ENCODE measurements at places on chromosomes 6 and 20.
A peak's percentile ranks its signal among the peaks of the same experiment; 100 is the strongest.

DNA sequence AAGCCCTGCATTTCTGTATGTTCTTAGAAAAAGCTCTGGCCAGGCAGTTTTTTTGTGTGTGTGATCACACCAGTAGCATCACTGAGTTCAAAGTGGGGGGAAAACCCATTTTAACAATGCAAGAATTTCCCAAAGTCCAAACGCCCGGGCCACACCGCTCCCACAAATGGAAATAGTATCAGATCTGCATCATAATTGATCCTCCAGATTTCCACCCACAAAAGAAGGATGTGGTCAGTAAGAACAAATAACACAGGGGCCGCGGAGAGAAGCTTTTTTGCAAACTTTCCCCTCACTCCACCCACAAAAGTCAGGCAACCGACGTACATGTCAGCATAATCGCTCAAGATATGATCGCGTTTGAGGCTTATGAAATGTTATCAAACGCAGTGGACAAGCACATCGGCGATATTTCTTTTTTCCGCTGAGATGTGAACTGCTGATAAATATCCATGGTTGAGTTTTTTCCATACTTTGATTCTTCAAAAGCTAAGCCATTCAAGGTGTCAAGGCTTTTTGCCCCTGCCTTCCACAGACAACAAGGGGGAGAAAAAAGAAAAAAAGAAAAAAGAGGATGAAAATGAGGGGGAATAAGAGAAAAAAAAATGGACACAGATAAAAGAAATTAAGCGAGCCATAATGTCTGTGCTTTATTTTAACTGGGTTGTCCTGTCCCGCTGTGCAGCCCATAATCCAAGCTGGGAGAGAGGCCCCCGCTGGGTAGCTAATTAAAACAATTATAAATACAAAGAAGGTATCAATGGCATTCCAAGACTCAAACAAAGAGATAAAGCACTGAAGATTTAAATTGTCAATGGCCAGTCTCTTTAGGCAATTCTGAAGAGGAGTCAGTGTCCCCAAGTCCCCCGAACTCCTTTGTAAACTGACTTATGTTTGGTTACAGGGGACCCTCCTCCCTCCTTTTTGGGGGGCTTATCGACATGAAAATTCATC lies 143.5 kb downstream of the ZFP64 start:
- no peaks in the 10 kb centered on the region for H3K27me3 ChIP-seq
- peak overlapping the region; percentile 59 for H3K4me3 ChIP-seq
- peak; percentile 38 for DNase-seq
- peak overlapping the region; percentile 99 for H3K27ac ChIP-seq
- peaks cover 45% of the 10 kb centered on the region for H3K4me1 ChIP-seq
- no peaks in the 10 kb centered on the region for H3K36me3 ChIP-seq

DNA sequence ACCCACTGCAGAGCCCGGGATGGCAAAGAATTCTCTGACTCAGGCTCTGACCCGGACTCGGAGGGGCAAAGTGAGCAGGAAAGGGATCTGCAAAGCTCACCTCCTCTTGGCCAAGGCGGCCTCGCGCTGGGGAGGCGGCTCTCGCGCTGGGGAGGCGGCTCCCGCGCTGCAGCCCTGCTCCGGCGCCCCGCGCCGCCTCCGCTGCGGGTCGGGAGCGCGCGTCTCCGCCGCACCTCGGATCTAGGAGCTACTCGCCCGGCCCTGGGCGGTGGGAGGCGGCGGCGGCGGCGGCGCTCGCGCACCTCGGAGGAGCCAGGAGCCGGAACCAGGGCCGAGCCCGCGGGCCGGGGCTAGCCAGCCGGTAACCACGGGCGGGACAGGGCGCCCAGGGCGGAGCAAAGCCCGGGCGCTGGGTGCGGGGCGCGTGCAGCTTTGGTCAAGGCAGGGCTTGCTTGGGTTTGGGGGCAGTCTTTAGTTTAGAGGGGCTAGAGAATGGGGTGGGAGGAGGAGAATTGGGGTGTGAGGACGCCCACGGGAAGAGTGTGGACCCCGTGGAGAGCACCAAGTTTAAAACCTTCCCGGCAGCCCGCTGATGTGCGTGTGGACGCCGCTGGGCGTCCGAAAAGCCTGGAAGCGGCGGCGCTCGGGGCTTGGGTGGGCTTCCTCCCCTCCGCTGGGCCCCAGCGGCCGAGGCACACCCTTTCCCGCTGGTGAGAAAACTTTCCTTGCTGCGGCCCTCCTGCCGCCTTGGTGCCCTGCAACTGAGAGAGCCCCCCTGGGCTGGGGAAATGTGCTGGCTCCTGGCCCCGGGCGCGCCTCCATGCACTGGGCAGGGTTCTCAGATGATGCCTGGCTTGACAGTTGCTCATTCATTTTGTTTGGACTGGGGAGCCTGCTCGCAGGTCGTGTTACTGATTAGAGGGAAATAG lies at the start of gene MRAP2:
MRAP2 (plus strand) TSS at position 250 of the 929 bp plus-strand sequence. CDS start 21,547 bp downstream, outside the sequence.
- peaks cover 22% of the 10 kb centered on the region for H3K36me3 ChIP-seq
- H3K4me1 ChIP-seq = peaks cover 27% of the 10 kb centered on the region
- no peak within 1 kb of the TSS for H3K27ac ChIP-seq
- peaks cover 32% of the 10 kb centered on the region for H3K27me3 ChIP-seq

DNA sequence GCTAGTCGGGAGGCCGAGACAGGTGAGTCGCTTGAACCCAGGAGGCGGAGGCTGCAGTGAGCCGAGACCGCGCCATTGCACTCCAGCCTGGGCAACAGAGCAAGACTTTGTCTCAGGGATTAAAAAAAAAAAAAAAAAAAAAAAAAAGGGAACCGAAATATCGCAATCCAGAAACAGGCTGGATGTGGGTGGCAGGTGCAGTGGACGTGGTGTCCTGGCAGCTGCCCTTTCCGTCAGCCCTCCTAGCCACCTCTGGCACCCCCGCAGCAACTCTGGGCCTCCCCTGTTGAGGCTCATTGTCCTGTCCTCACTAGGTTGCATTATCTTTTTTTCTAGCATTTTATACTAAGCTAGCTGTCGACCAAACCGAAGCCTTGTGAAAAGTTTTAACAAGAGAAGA lies 113.5 kb downstream of the DTNBP1 start:
- H3K27ac ChIP-seq = peak overlapping the region; percentile 47
- H3K27me3 ChIP-seq = no peaks in the 10 kb centered on the region
- DNase-seq = no peak
- no peak overlapping the region for H3K4me3 ChIP-seq
- no peaks in the 10 kb centered on the region for H3K36me3 ChIP-seq
- peaks cover 68% of the 10 kb centered on the region for H3K4me1 ChIP-seq

DNA sequence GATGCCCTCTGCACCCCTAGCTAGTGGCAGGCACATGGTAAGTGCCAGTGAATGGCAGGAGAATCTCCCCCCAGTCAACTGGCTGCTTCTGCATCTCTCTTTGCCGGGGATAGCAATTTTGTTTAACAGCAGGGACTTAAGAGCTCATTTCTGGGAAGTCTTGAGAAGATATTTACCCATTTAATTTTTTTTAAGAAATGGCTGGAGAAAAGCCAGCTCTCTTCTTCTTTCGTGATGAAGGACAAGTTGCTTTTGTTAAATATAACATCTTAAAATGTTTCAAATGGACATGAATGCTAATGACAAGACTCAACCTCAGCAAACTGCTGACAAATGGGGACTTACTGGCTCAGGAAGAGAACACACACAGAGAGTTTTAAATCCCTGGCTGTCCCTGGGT lies 55.0 kb upstream of the IYD start:
- H3K4me1 ChIP-seq = no peaks in the 10 kb centered on the region
- peaks cover 5% of the 10 kb centered on the region for H3K36me3 ChIP-seq
- DNase-seq = no peak
- no peak overlapping the region for H3K27ac ChIP-seq
- peaks cover 3% of the 10 kb centered on the region for H3K27me3 ChIP-seq

DNA sequence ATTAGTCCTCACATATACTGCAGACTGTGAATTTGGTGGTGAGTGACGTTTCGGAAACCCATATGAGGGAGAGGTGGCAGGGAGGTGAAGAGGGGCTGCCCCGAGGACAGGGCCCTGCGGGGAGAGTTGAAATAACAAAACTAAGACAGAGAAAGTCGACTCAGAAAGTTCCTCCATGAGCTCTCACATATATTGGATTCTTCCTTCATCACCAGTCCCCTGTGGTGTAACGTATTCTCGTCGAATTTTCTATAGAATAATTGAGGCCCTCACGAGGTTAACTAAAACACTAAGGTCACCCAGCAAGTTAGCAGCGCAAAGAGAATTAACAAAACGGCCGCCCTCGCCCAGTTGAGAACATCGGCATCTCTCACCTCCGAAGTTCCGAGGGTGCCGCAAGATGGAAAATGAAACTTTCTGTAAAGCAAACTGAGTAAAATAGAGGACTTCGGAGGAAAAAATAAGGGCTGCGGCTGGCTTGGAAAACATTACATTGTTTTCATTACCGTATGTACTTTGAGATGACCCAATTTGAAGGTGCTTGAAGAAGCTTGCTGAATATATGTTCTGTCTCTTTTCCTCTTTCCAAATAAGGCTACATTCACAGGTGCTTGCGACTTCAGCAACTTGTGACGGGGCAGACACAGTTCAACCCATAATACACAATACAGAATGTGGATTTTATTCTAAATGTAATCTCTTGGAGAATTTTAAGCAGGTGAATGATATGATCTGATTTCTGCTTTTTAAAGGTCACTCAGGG lies 490.9 kb upstream of the JARID2 start:
- no peaks in the 10 kb centered on the region for H3K27me3 ChIP-seq
- no peak overlapping the region for H3K4me3 ChIP-seq
- peaks cover 11% of the 10 kb centered on the region for H3K4me1 ChIP-seq
- H3K36me3 ChIP-seq = 0 out of 2 replicates have a peak, but pooled peaks cover 2% of the 10 kb centered on the region
- H3K27ac ChIP-seq = no peak overlapping the region

DNA sequence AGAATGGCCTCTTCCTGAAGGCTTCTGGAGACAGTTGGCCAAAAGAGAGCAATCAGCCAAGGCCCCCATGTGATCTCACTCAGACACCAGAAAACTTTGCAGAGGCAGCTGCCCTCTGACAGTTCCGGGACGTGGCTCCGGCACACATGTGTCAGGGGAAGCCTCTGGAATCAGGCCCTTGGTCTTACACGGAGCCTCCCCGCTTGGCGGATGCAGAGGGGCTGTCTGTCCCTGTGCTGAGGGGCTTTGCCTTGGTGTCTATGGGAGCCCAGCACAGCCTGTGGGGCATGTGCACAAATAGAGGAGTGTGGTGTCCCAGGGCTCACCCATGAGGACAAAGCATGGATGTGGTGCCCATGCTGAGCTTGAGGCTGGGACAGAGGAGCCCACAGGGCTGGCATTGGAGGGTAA lies 13.8 kb downstream of the SIGLEC1 start:
- H3K27ac ChIP-seq = no peak overlapping the region
- no peak overlapping the region for H3K4me3 ChIP-seq
- H3K4me1 ChIP-seq = no peaks in the 10 kb centered on the region
- DNase-seq = no peak

- no peaks in the 10 kb centered on the region for H3K36me3 ChIP-seq
- H3K27me3 ChIP-seq = 0 out of 2 replicates have a peak, but pooled peaks cover 8% of the 10 kb centered on the region
- no peak overlapping the region for H3K27ac ChIP-seq
Observed at GRCh38 chr6:10030942-10031537, 383.8 kb downstream of the TFAP2A start.

DNA sequence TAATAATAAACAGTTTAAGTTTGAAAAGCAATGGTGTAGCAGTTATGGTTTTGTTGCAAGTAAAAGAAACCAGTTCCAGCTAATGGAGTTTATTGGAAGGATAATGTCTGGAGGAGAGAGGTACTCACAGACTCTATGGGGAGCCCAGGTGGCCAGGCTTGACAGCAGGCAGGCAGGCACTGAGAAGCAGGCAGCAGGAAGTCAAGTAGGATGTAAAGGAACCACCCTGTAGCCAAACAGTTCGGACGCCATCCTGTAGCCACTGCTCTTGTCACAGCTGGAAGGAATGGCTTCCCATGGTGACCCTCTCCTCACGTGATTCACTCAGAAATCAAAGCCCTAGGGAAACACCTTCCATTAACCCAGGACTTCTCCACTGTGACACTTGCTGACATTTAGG lies 96.7 kb upstream of the MC3R start:
- no peak overlapping the region for H3K4me3 ChIP-seq
- H3K27me3 ChIP-seq = peaks cover 12% of the 10 kb centered on the region
- peaks cover 38% of the 10 kb centered on the region for H3K36me3 ChIP-seq
- no peak overlapping the region for H3K27ac ChIP-seq
- no peaks in the 10 kb centered on the region for H3K4me1 ChIP-seq
- DNase-seq = no peak

GRCh38 chr6:37085198-37085597 lies 79.7 kb downstream of the FGD2 start:
- H3K4me3 ChIP-seq = no peak overlapping the region
- no peaks in the 10 kb centered on the region for H3K36me3 ChIP-seq
- no peaks in the 10 kb centered on the region for H3K27me3 ChIP-seq
- no peak for DNase-seq

DNA sequence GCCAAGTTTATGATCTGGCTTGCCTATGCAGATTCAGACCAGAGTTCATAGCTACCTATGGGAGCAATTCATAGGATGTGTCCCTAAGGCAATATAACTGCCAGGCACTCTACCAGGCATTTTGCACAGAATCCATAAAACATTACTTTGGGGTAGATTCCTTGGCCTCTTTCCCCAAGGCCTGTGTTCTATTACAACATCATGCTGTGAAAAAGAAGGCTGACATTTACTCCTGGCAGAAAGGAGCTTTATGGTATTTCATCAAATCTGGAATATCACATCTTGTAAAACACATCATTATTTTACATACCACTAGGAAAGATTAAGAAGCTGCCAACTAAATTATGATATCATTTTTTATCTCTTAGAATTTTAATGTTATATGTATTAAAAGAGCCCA lies 287.0 kb upstream of the MARCKS start:
- H3K4me1 ChIP-seq = peaks cover 19% of the 10 kb centered on the region
- H3K27ac ChIP-seq = no peak overlapping the region
- H3K4me3 ChIP-seq = no peak overlapping the region

DNA sequence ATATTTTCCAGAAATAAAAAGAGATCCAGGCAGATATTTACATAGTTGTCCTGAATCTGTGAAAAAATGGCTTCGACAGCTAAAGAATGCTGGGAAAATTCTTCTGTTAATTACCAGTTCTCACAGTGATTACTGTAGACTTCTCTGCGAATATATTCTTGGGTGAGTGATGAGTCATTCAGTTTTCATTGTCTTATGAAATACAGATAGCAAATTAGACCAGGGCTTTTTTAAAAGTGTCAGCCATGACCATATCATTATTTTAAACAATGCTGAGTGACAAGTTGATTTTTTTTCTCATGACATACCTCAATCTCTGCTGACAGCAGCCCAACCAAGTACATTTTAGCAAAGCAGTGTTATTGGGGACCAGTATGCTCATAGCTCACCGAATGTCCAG lies 32.8 kb downstream of the TSPYL4 start:
- no peak for DNase-seq
- H3K36me3 ChIP-seq = peaks cover 4% of the 10 kb centered on the region
- peaks cover 15% of the 10 kb centered on the region for H3K4me1 ChIP-seq
- no peaks in the 10 kb centered on the region for H3K27me3 ChIP-seq
- H3K4me3 ChIP-seq = no peak overlapping the region
